ENCODE measurements at places on chromosomes 13 and 19.

DNA sequence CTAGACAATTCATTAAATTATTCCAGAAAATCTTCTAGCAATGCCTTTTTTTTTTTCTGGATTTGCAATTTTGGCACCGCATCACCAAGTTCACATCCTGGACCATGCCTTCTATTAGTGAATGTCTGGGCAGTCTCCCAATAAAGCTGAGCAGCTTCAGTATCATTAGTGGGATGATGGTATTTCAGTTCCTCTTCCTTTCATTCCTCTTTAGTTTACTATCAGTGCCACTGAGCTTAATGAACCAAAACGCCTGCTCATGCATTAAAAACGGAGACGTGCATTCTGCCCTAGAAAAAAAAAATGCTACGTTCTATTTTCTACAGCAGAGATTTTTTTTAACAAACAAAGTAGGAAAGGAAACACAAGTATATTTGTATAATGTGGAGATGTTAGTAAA, 343.0 kb downstream of the PCDH9 start:
- peak; percentile 6 for DNase-seq

- no peak for DNase-seq
Measured at GRCh38 chr19:1663852-1664251, 11.4 kb upstream of the TCF3 start.

DNA sequence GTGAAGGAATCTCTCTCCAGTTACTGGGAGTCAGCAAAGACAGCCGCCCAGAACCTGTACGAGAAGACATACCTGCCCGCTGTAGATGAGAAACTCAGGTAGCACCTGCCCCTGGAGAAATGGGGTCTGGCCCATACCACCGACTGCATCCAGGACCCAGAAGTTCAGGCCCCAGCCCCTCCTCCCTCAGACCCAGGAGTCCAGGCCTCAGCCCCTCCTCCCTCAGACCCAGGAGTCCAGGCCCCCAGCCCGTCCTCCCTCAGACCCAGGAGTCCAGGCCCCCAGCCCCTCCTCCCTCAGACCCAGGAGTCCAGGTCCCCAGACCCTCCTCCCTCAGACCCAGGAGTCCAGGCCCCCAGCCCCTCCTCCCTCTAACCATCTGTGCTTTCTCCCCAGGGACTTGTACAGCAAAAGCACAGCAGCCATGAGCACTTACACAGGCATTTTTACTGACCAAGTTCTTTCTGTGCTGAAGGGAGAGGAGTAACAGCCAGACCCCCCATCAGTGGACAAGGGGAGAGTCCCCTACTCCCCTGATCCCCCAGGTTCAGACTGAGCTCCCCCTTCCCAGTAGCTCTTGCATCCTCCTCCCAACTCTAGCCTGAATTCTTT, 3.0 kb downstream of the APOC2 start:
- DNase-seq = no peak

GRCh38 chr19:45370410-45371204, at the start of gene ERCC2:
Gene ERCC2 (minus strand): TSS chr19:45370573. CDS start chr19:45370540, 33 bp downstream.
- DNase-seq = peak; percentile 96

DNA sequence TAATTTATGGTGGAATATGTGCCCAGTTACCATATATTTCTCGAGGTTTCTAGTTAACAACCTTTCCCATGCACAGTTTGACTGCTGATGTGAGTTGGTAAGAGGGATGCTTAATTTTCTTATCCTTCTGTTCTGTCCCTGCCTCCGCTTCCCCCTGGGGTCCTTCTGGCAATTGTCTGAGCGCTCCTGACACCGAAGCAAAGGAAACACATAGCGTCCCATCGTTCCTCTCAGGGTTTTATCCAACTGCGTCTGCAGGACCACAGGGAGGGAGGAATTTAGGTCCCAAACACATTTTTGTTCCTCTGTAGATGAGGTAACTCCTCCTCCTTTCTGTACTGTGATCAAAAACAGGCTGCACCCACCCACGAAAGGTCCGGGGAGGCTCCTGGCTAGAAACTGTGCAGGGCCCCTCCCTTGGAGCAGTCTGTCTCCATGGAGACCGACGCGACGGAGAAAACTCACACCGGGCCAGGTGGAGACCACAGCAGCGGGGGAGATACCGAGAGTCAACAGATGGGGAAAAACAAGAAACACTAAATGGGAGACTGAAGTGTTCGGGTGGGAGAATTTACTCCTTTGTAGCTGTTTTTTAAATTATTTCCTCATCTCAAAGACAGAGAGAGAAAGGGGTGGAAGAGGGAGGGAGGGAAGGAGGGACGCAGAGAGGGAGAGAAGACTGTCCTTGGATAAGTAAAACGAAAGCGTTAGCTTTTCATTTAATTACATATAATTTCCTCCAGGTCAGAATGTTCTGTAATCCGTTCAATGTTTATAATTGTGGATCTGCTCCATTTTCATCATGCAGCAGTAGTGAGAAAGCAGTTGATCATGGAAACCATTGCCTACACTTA, 191.8 kb upstream of the NBEA start:
- peak; percentile 72 for DNase-seq

GRCh38 chr19:35140962-35141836, 1.9 kb upstream of the FXYD7 start:
- peak; percentile 86 for DNase-seq

DNA sequence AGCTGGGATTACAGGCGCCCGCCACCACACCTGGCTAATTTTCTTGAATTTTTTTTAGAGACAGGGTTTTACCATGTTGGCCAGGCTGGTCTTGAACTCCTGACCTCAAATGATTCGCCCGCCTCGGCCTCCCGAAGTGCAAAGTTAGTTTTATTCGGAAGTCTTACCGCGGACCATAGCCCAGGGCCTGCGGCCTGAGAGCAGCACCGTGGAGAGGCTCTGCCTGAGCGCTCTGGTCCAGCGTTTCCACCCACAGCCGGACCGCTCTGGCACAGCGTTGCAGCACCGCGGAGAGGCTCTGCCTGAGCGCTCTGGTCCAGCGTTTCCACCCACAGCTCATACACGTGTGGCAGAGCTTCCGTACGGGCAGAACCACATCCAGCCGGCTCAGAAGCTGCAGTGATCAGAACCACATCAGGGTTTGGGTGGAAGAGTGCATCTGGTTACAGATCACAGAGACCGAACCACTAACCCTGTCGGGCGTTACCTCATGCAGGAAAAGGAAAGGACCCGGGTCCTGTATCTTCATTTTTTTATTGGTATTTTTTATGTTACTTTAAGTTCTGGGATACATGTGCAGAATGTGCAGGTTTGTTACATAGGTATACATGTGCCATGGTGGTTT, 102.4 kb upstream of the SOX1 start:
- no peak for DNase-seq

GRCh38 chr19:17549085-17549740, 6.2 kb upstream of the COLGALT1 start:
- no peak for DNase-seq

- no peak for DNase-seq
Measured at GRCh38 chr19:49924004-49924880, 4.8 kb upstream of the ATF5 start.

DNA sequence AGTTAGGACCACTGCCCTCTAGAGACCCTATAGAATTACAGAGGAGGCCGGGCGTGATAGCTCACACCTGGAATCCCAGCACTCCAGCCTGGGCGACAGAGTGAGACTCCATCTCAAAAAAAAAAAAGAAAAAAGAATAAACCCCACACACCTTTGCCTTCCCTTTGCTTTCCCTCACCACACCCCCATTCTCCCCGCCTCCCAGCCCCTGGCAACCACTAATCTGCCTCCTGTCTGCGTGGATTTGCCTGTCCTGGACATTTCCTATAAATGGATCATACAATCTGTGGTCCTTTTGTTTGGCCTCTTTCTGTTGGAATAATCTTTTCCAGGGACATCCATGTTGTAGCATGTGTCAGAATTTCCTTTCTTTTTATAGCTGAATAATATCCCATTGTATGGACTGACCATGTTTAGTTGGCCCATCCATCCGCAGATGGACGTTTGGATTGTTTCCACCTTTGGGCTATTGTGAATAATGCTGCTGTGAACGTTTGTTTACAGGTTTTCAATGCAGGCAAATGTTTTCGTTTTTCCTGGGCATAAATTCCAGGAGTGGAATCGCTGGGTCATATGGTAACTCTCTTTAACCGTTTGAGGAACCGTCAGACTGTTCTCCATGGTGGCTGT, 15.3 kb downstream of the NACC1 start:
- no peak for DNase-seq

DNA sequence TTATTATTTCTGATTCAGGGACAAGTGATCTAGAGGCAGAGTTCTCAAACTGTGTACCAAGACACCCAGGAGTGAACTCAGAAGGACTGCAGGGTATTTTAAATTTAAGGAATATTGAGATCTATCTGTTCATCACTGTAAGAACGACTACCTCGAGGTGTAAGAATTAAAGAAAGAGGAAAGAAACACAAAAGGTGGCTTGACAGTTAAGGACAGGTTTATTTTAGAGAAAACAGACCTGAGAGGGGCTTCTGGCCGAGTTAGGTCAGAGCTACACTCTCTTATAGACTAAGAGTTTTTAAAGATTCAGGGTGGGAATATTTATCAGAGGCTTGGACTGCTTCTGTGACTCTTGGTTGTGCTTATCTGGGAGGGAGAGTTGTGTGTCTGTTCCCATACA, 12.6 kb upstream of the NLRP5 start:
- no peak for DNase-seq

- DNase-seq = no peak
Measured at GRCh38 chr13:28552288-28552687, 57.4 kb upstream of the FLT1 start.

- DNase-seq = no peak
Measured at GRCh38 chr13:46728777-46729176, 68.2 kb downstream of the ESD start.

DNA sequence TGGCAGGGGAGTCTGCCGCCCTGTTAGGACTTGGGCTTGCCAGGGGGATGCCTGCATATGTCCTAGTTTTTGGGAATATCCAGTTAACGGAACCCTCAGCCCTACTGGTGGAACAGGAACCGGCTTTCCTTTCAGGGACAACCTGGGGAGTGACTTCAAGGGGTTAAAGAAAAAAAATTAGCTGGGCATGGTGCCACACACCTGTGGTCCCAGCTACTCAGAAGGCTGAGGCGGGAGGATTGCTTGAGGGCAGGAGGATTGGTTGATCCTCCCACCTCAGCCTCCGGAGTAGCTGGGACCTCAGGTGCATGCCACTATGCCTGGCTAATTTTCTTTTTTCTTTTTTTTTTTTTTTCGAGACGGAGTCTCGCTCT, 22.5 kb downstream of the LDLR start:
- no peak for DNase-seq

DNA sequence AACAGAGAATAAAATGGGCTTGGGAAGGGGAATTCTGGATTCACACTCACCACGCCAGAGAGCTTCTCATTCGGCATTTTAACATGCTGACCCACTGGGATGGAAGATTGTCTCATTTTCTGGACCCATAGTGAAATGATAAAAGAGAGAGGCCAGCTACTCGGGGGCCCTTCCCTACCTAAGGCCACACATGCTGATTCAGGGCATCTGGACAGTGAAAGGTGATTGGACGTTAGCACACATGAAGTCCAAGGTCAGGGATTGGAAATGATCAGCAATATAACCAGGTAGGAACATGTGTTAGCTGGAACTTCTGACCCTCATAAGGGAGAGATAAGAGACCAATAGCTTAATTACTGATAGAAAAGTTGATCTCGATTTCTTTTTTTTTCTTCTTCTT, 183.7 kb downstream of the NUFIP1 start:
- DNase-seq = no peak
